ENCODE measurements at places on chromosomes 16 and 17.

DNA sequence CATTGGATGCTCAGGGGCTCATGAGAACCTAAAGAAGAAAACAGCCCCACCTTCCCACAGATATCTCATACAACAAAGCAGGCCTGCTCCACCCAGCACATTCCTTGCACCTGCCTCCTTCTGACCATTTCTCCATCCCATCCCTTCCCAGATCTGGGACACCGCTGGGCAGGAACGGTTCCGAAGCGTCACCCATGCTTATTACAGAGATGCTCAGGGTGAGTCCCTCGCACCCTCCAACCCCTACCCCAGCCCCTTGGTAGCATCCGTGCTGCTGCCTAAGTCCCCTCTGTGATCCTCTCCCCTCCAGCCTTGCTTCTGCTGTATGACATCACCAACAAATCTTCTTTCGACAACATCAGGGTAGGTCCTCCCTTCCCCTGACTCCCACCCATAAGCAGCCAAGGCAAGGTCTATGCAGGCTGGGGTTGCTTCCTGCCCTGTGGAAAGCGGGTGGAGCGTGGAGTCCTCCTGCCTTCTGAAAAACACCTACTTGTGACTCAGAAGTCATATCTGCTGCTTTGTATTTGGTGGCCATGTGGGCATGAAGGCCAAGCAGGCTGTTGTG, 5.4 kb upstream of the NHERF1 start:
- no peak for DNase-seq

GRCh38 chr17:27552276-27552732, 78.7 kb upstream of the LGALS9 start:
- DNase-seq: peak; percentile 69

- DNase-seq: no peak
Measured at GRCh38 chr16:83312718-83313245, 495.0 kb upstream of the HSBP1 start.

DNA sequence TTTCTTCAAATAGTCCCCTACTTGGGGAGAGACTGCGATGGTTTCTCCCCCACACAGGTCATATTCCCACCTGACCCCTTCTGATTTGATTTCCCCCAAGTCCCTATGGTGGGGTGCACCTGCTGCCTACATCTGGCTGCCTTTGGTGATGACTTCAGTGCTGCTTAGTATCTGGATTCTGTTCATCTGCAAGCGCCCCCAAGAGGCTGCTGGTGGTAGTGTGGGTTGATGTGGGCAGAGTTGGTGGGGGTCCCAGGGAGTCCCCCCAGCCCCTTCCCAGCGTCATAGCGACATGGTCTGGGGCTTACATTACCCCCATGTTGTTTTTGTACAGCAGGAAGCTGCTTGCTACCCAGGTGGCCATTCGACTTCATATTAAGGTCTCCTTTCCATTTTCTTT, 99.2 kb downstream of the NTN1 start:
- DNase-seq: no peak

- no peak for DNase-seq
Measured at GRCh38 chr16:57392694-57393093, 11.9 kb upstream of the CCL17 start.

DNA sequence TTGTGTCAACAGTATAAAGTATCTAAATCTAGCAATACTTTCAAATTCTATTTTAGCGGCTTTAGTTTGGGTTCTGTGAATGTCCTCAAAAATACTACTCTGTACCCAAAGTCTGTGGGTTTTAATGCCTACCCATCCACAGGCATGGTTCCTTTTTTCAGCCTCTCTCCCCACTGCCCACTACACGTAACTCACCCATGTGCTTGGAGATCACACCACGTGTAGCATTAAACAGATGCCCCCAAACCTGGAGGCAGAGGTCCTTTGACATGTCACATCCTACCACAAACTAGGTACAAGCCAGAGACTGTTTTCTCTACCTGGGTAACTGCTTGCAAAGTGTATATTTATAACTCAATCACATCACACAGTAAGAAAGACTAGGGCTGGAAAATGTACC, 5.4 kb downstream of the DYNC1LI2 start:
- DNase-seq: no peak

DNA sequence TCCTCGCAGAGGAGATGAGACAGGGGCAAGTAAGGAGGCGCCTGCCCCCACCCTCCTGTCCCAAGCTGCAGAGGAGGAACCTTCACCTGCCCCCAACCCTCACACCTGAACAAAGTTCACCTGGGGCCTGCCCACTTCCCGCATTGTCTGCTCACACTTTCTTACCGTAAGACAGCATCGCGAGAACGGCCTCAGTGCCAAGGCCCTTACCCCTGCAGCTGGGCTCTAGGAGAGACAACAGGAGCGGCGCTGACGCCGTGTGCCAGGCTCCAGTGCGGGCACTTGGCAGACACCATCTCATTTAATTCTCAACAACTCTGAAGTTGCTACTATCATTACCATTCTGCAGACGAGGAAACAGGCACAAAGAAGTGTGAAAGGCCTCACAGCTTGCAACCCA, 4.1 kb downstream of the NAT9 start:
- DNase-seq: no peak

GRCh38 chr17:8606401-8606800, 24.1 kb downstream of the MYH10 start:
- DNase-seq: no peak

GRCh38 chr16:14028202-14028601, 42.9 kb upstream of the MRTFB start:
- DNase-seq: no peak

DNA sequence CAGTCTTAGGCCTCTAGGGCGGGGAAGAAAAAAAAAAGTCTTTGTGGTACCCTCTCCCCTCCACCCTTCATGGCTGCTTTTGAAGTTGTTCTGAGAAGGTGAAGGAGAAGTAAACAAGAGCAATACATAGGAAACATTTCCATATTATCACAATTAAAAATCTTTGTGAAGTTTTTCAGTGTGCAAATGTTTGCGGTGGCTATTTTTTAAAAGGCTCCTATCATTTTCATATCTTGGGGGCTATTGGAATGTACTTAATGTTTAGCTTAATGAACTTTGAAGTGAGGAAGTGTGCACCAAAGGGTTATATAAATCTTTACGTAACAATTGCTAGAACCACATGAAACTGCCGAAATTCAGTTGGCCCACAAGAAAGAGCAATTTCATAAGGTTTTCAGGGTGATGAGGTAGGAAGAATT, 7.6 kb downstream of the NOL11 start:
- DNase-seq: no peak

GRCh38 chr17:47686276-47686635, 7.7 kb upstream of the TBKBP1 start:
- DNase-seq: no peak

DNA sequence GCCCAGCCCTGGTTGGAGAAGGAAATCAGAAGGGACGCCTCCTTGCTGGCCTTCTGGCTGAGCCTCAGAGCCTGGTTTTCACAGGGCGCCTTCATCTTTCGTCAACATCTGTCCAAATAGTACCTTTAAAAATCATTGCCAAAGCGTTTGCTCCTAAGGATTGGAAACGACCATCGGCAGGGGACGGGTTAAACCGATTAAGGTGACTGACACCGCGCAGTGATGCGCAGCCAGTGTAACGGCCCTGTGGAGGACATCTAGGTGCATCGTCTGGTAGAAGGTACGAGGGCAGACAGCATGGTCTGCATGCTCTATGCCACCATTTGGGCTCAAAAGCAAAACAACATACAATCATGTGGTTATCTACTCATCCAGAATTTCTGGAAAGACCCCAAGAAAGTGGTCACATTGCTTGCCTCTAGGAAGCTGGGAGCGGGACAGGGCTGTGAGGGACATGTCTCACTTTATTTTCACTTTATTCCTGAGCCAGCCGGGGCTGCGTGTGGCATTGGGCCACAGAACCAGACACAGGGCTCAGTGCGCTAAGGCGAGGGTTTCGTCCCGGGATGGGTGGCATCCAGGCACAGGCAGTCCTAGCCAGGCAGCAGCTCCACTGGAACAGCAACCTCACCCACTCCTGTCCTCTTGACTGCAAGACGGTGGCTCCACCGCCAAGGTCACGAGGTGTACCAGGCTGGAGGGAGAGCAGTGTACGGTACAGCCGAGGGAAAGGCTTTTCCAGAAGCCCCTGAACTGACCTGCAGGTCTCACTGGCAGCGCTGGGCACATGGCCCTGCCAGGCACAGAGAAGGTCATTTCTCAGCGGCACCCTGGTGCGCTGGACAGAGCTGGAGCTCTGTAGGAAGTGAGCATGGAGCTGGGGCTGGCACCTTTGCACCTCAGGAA, 40.9 kb upstream of the JPH3 start:
- no peak for DNase-seq

GRCh38 chr16:69326172-69326873, 4.1 kb downstream of the PDF start:
- DNase-seq: no peak

DNA sequence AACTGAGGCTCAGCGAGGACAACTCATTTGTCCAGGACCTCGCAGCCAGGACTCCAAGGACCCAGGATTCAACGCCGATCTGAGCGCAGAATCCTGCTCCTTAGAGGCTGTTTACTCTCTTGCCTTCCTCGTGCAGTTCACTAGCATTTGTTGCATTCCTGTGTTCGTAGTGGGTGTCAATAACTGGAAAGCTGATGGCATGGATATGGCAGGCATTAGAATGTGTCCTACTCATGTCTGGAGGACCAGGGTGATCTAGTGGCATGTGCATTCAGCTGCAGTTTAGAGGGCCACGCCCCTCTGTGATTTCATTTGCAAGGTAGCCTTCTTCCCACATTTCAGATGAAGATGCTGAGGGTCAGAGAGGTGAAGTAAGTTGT, 510 bp downstream of the CRISPLD2 start:
- DNase-seq: no peak

DNA sequence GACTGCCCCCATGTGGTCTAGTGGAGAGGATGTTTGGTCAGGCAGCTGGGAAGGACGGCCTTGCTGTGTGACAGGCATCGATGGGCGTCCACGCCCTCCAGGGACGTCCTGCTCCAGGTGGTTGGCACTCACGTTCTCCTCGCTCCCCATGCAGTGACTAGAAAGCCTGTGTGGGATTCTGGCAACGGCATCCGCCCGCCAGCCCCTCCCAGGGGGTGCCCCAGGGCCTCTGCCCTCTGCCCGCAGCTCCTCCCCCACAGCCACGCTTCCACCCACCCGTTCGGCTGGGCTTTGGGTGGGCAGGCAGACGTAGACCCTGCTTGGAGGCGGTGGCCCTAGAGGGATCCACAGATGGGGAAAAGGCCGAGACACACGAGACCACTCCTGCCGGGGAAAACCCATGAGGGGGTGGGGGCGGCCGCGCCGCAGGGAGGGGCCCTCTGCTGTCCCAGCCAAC, 4.7 kb upstream of the IL17C start:
- DNase-seq: peak; percentile 57

GRCh38 chr16:87278191-87279093, 38.8 kb downstream of the C16orf95 start:
- DNase-seq: peak; percentile 93

DNA sequence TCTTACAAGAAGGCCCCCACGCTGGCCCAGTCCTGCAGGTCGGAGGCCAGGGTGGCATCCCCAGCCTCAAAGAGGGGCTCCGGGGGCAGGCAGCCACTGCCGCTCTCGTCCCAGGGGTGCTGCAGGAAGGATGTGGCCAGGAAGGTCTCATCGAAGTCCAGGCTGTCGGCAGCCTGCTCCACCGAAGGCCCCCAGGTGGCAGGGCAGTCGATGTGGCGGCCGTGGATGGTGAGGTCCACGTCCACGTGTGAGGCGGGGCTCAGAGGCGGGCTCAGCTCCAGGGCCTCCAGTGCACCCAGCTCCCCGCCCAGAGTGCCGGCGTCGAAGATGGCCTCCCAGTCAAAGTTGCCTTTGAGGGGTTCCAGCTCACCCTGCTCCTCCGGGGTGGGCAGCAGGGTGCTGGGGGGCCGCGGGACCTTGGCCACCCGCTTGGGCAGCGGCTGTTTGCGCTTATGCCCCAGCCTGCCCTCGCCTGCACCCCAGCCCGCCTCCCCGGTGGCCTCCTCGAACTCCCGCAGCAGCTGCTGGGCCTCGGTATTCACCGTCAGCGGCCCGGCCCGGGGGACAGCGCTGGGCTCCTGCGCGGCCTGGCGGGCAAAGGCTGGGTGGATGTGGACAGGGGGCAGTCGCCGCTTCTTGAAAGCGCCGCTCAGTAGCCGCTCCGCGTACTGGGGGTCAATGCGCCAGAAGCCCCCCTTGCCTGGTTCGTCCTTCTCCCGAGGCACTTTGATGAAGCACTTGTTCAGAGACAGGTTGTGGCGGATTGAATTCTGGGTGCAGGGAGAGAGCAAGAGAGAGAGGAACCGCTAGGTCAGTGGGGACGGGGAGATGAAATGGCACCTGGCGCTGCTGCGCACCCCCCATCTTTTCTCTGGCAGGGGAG, 3.5 kb downstream of the FOXJ1 start:
- no peak for DNase-seq

GRCh38 chr17:42087042-42087701, 11.1 kb downstream of the ZNF385C start:
- no peak for DNase-seq

DNA sequence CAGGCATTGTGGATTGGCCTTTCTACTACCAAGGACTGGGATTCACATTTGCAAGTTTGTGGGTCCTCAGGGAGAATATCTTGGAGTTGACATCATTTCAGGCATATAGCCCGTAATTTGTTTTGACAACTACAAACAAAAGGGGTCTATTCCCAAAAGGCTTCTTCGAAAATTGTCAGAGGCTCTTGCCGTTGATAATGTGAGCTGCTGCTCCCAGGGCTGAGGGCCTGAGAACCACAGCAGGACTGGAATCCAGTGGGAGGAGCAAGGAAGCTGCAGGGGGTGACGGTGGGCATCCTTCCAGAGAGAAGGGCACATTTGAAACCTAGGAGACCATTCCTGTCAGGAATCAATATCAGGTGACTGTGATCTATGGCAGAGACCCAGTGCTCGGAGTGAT, 761.6 kb upstream of the RBFOX1 start:
- DNase-seq: no peak

GRCh38 chr16:86030116-86030515, 131.2 kb downstream of the IRF8 start:
- DNase-seq: no peak

DNA sequence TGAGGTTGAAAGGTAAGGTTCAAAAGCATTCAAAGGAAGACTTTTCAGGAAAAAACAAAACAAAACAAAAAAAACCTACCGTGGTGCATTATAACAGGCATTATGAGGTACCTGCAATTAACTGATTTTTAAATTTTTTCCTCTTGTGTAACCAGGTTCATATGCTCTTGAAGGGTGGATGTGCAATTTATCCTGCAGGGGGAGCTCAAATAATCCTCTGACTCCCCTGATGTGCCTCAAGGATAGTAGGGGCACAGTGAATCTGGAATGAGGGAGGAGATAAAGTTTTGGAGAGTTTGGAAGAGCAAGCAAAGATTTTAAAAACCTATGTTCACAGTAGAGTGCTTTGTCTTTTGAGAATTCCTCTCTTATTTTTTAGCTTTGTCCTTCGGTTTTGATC, 1349.4 kb downstream of the CDH8 start:
- no peak for DNase-seq

GRCh38 chr16:3094289-3095027, 4.6 kb downstream of the ZSCAN10 start:
- peak; percentile 49 for DNase-seq

DNA sequence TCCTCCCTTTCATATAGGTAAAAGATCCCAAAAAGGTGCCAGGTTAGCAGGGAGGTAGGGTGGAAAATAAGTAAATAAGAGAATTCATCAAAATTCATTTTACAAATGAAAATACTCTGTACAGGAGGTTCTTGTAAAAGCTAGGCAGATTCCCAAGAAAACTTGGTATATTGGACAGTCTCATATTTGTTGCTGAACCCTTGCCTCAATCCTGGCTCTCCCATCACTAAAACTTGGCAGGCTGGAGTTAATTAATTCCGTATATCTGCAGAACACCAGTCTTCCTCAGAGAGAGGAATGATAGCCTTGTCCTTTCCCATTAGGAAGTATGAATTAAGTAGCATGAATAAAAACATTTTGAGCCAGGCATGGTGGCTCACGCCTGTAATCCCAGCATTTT, 66.2 kb upstream of the MTMR4 start:
- no peak for DNase-seq

- DNase-seq: no peak
Measured at GRCh38 chr17:69044371-69044770, 16.4 kb downstream of the ABCA9 start.
